ENCODE measurements at places on chromosomes 7 and 10.
A peak's percentile ranks its signal among the peaks of the same experiment; 100 is the strongest.

DNA sequence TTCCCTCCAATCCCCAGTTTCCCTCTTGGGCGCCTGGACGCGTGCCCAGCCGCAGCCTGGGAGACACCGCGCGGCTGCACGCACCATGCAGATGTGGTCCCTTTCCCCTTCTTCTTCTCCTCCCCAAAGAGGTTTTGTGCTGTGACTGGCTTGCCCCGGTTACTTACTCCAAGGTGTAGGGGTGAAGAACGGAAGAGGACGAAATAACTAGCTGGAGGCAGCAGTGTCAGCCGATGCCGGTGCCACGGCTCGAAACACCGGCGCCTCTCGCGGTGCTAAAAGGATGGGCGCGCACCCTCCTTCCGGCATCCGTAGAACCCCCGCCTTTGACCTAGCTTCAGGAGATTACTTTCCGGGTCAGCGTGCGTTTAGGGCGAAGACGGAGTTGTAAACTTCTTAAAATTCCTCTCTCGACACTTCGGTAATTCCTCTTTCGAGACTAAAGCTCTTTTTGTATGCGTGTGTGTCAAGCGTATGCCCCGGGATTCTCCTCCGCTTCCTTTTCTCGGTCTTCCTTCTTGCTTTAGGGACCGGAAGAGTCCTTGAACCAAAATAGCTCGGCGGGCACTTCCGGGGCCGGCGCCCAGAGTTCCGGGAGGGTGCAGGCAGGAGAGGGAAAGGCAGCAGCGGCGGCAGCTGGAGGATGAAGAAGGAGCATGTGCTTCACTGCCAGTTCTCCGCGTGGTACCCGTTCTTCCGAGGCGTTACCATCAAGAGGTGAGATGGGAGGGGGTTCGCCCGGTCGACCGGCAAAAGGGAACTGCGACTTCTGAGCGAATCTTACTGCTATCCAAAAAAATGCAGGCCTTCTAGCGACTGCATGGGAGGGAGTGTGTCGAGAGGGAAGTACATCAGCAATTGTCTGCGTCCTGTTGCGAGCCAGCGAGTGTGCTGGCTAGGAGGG is at the start of the genes CDC123 and NUDT5:
TSS of gene CDC123 (plus strand) at position 586 of the 904 bp plus-strand sequence. CDS start at position 644, 58 bp downstream.
TSS of gene NUDT5 (minus strand) at position 289 of the 904 bp plus-strand sequence. CDS start 9,600 bp downstream, outside the sequence.
- peak; percentile 69 for DNase-seq

DNA sequence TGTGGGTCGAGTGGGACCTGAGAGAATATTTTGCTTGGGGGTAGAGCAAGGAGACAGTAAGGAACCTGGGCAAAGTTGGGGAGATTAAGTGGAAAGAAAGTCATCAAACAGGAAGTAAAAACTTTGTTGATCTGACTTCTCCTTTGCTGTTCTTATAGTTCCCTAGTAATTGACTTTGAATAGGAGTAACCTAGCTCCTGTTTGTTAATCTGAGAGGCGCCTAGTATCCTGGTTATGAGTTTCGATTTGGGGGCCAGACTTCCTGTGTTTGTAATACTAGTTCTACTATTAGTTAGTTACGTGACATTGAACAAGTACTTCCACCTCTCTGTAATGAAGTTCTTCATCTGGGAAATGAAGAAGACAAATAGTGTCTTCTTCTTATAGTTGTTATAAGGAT is 99.1 kb downstream of the ZNF365 start:
- DNase-seq = no peak

GRCh38 chr10:77231884-77232610 is 405.6 kb downstream of the KCNMA1 start:
- DNase-seq = no peak

GRCh38 chr7:105637755-105638154 is 56.5 kb upstream of the EFCAB10 start:
- no peak for DNase-seq

GRCh38 chr7:7165372-7165771 is 17.0 kb upstream of the C1GALT1 start:
- no peak for DNase-seq

DNA sequence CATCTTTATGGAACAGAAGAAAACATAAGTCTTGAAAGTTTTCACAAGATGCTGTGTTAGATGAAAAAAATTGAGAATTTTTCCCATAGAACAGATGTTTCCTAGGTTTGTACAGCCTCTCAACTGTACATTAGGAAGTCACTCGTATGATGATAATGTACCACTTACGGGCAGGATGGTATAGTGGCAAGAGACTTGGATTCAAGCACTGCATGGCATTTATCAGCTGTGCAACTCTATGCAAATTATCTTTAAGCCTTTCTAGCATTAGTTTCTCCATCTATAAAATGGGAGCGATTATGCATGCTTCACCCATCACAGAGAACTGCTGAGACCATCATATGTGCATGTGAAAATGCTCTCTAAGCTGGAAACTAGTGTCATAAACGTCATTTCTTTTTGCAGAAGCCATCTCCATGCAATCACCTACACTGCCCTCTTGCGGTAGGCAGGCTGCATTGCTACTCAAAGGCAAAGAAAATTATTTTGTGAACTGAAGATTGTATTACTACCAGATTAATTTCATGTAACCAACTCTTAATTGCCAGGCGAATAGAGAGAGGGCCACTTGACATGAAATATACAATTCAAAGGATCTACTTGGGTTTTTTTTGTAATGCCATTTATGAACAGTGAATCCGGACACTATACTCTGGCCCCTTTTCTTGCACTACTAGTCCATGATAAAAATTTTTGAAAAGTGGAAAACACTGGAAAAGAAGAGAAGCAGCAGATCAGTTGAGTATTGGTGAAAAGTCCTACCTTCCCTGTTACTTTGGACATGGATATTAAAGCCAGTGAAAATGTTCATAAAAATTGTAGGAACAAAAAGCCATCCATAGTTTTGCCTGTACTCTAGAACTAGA is 102.3 kb downstream of the JAZF1 start:
- peak; percentile 33 for DNase-seq

GRCh38 chr7:73435471-73436009 is 2.0 kb downstream of the FZD9 start:
- no peak for DNase-seq

DNA sequence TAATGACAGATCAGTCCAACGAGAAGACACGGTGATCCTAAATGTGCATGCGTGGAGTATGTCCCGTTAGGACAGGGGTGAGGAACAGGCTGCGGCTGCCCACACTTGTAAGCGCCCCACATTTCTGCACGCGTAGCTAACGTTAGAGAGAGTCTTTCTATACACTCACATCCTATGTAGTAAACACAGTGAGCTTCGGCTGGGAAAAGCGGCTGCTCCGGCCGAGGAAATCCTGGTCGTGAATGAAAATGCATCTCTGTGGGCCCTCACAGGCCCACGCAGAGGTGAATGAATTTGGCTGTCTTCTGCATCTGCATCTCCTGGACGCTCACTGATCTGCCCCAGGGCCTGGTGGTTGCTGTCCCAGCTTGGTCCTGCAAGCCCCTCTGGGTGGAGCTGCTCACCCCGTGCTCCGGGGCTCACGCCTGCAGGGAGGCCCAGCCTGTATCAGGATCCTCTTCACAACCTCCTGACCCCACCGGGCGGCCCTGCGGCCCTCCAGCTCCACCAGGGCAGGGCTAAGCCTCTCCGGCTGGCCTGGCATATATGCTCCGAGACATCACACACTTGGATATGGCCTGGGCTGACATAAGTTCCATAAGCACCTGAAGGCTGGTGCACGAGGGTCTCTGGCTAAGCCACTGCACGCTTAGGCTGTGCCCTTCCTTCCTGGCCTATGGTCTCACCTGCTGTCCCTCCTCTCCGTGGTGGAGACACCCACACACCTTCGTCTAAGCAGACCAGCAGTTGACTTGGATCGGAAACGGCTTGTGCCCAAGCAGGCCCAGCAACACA is 117.9 kb upstream of the DIP2C start:
- no peak for DNase-seq

DNA sequence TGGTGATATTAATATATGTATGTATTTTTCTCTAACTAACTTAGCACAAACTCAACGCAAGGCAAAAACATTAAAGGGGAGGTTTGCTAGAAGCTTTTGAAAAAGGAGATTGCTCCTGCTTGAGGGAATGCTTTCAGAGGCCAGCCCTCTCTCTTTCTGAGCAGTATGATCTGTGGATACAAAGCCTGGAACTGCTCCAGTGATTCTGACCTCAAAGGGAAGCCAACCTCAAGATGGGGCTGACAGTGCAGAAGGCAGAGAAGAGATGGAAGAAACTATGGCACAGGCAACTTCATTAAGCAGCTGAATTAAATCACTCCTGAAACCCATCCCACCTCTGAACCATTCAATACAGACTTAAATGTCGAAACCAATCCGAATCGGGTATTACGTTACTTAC is 102.4 kb downstream of the USP6NL start:
- no peak for DNase-seq
